ENCODE measurements at places on chromosomes 1 and 21.

DNA sequence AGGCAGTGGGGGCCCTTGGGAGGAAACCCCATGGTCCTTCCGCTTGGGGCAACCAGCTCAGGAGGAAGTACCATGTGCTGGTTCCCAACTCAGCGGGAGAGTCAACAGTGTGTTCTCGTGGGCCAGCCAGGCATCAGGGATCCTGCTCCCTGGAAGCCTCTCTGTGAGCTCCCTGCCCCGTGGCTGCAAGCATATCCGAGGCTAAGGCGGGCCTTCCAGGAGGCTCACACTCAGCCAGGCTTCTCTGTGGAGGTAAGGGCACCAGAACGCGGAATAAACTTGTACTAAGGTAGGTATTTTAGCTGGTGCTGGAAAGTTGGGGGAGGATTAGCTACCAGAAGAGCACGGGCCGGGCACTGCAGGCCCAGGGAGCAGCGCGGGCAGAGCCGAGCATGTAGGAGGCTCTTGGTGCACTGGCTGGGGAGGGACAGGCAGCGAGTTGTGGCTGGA is 74.7 kb upstream of the POU3F1 start:
- no peak for DNase-seq

DNA sequence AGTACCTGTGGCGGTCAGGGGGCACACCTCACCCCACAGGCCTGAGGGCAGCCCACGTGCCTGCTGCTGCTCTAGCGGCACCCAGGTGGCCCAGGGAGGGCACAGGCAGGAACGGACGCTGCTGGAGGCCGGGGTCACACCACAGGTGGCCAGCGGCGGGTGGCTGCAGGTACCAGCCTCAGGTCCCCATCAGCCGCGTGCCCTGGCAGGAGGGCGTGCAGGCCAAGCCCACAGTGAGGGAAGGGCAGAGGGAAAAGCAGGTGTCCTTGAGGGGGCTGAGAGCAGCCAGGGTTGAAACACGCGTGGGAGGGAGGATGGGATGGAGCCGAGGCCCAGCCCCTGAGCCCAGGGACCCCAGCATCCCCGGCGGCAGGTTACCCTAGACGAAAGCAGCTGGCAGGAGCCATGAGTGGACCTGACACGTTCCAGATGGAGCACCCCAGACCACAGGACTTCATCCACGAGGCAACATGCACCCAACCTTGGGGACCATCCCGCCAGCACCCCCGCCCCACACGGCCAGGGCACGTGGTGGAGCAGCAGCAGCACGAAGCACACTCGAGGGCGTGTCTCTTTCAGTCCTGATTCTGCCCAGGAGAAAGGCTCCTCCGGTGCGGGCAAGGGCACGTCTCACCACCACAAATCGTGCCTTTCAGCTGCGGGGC is 3.7 kb downstream of the SLC19A1 start:
- DNase-seq: no peak

- no peak for DNase-seq
These were observed 243.0 kb downstream of the PDE4B start for GRCh38 chr1:66035616-66036245.

GRCh38 chr1:46521414-46521813 is 30.0 kb downstream of the KNCN start:
- DNase-seq: no peak

DNA sequence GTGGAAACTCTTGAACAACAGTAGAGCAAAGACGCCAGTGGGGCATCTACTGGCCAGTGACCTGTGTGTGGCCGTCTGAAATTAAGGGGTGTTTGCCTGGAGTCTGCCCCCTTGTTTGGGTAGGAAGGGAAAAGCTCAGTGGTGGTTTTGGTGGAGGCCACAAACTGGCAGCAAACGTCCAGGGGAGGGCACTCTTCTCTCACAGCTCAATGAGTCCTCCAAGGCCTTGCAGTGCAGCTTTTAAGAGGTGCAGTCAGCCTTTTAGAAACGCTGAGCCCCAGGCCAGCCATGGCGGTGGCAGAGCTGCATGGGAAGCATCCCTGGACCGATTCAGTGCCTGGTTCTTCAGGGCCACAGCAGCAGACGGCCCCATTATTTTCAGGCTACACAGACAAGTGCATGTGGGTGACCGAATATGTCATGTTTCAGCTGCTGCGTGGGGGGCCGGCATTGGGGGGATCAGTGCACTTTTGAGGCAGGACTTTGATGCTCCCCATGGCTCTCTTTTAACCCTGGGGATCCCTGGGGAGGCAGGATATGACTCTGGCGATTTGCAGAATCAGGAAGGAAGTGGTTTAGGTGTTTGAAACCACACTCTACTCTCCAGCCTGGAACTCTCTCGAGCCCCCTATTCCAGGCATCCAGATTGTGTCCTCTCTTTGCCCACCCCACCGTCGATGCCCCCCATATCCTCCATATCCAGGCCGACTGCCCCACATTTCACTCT is 414.0 kb downstream of the PRDM2 start:
- no peak for DNase-seq

DNA sequence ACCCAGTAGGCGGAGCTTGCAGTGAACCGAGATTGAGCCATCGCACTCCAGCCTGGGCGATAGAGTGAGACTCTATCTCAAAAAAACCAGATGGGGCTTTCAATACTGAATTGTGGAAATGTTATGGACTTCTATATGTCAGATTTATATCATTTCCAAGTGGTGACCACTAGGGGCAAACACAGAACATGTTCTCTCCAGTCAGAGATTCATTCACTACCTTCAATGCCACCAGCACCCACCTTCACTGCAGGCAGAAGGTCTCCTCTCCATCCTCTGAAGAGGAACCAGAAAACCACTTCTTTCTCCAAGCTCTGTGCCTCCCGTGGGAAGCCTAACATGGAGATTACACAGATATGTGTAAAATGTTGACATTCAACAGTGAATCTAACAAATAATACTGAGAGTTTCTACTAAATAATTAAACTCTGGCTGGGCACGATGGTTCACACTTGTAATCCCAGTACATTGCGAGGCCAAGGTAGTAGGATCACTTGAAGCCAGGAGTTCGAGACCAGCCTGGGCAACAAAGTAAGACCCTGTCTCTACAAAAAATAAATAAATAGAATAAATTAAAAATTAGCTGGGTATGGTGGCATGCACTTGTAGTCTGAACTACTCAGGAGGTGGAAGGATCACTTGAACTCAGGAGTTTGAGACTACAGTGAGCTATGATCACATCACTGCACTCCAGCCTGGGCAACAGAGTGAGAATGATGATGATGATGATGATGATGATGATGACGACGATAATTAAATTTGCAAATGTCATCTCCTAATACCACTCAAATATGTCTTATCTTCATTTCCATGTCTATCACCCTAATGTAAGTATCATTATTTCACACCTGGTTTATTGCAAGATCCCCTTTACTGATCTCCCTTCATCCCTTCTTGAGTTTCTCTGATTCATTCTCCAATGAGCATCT is 151.1 kb downstream of the ZNF281 start:
- no peak for DNase-seq

DNA sequence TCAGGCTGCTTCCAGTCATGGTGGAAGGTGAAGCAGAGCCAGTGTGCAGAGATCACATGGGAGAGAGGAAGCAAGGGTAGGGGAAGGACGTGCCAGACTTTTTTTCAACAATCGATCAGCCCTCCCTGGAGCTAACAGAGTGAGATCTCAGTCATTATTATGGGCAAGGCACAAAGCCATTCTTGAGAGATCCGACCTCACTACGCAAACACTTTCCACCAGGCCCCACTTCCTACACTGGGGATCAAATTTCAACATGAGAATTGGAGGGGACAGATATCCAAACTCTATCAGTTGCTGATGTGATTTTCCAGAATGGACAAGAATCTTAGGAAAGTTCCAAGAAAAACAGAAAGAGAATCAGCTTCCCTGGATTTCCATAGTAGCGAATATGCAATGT is 60.5 kb downstream of the BACE2 start:
- no peak for DNase-seq

DNA sequence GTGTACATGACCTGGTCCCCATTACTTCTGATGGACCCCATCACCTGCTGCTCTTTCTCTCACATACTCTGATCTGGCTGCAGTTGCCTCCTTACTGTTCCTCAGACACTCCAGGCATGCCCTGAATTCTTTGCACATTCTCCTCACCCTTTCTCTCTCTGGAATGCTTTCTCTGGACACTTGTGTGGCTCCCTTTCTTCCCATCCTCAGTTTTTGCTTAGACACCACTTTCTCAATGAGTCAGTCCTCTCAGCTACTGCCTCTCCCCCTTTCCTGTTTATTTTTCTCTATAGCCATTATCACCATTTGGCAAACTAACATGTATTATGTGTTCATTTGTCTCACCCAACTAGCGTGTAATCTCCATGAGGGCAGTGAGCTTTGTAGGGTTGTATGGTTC is 28.1 kb downstream of the PLXNA2 start:
- no peak for DNase-seq

DNA sequence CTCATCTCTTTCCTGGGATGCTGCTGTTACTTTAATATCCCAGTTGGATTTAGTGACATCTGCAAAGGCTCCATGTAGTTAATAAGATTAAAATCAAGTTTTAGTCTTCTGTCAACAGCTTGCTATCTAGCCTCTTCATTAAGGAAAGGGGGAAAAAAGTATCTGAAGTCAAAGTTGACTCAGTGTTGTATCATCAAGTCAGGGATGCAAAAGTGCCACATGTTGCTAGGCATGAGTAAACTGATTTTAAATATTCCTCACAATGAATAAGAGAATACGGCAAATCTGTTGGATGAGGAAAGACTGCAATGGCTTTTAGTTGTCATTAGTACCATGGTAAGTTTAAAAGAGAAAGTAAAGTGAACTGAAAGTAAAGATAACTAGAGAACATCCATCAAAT is 383.2 kb upstream of the ZRANB2 start:
- no peak for DNase-seq

GRCh38 chr1:118636004-118636403 is 352.1 kb downstream of the TBX15 start:
- no peak for DNase-seq

- no peak for DNase-seq
These were observed 99.9 kb downstream of the GLUL start for GRCh38 chr1:182291584-182292192.
